ENCODE measurements at places on chromosomes 3 and 15.

- no peak for DNase-seq
Measured at GRCh38 chr3:73332558-73332957, 271.1 kb downstream of the EBLN2 start.

GRCh38 chr3:189202583-189202982 is 30.8 kb downstream of the TPRG1 start:
- no peak for DNase-seq

GRCh38 chr15:89855948-89856347 is 37.8 kb downstream of the AP3S2 start:
- no peak for DNase-seq

DNA sequence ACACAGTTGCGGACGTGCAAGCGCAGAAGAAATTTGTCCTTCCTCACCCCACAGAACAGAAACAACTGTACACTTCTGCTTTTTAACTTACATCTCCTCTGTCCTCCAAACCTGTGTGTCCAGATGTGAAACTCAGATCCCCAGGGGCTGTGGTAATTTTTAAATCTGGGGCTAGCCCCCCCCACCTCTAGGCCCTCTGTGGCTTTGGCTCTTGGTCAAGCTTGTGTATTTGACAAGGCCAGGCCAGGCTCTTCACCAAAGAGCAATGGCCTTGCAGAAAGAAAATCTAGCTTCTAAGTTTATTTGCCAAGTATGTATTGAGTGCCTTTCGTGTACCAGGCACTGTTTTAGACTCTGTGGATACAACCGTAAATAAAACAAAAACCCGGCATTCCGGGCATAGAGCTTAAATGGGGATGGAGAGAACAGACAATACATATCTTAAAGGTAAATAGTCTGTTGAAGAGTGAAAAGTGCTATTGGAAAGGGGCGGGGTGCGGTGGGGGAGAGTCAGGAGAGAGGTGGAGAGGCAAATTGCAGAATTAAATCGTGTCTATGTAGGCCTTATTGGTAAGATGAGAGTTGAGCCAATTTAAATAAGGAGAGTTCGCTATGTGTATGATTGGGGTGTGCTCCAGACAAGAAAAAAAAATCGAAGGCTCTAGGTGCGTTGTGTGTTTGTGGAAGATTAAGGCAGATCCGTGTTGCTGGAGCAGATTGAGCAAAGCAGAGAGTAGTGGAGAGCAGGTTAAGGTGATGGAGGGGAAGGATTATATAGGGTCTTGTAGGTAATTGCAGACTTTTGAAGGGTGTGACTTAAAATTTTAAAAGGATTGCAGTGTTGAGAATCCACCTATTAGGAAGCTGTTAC is 781 bp upstream of the DPH6 start:
- no peak for DNase-seq

- DNase-seq = no peak
Measured at GRCh38 chr3:87615506-87615905, 339.1 kb upstream of the POU1F1 start.

GRCh38 chr15:82298520-82298919 is 35.9 kb downstream of the SAXO2 start:
- peak; percentile 41 for DNase-seq

DNA sequence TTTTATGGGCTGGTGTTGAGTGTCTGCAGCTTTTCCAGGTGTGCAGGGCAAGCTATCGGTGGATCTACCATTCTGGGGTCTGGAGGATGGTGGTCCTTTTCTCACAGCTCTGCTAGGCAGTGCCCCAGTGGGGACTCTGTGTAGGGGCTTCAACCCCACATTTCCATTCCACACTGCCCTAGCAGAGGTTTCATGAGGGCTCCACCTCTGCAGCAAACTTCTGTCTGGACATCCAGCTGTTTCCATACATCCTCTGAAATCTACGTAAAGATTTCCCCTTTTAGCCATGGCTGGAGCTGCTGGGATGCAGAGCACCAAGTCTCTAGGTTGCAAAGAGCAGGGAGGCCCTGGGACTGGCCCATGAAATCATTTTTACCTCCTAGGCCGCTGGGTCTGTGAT is 11.6 kb downstream of the RFX7 start:
- no peak for DNase-seq

DNA sequence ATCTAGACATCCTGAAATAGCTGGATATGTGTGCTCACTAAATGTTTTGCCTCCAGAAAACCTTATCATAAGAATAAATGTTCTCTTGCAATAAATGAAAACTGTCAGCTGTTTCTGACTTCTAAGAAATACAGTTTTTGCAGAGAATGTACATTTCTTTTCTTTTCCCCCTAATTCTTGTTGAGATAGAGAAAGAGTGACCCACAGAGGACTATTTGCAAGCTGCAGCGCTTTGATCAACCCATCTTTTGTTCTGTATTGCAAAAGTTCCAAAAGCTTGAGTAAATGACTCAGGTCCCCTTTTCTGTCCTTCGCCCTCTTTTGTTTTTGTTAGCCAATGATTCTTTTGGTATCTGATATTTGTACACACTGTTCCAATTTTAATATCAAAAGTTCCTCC is 141.9 kb downstream of the BBX start:
- no peak for DNase-seq

DNA sequence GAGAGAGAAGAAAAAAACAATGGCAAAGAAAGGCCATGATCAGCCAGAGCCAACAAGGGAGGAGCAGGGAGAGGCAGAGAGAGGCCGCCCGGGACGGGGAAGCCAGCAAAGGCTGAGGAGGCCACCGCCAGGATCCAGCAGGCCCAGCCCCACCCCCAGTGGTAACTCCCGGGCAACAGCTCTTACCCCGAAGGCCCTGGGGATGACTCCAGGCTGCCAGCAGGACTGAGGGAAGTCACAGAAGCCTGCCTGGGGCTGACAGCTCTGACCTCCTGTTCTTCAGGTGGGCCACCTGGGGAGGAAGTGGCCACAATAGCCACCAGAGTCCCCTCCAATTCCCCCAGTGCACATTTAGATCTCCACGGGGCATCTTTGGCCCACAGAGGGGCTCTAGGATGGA is 184.3 kb upstream of the LINGO1 start:
- no peak for DNase-seq

DNA sequence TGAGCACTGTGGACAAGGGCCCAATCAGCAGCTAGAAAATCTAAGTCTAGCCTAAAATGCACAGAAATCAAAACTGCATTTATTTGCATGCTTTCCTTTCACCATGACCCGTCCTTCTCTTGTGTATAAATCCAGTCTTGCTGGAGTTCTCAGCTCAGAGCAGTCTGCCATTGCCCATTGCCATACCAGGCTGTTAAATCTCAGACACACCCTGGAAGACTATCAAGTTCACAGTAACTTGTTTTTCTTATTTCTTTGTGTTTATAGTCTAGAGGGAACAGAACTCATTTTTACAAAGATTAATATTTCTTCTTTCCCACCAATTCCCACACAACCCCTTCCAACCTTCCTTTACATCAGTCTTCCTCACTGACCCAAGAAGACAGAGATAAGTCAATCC is 85.9 kb downstream of the COL8A1 start:
- no peak for DNase-seq

- no peak for DNase-seq
Measured at GRCh38 chr15:62138124-62138523, 27.0 kb downstream of the C2CD4B start.

- peak; percentile 5 for DNase-seq
Measured at GRCh38 chr3:46674031-46674845, 19.2 kb downstream of the ALS2CL start.

DNA sequence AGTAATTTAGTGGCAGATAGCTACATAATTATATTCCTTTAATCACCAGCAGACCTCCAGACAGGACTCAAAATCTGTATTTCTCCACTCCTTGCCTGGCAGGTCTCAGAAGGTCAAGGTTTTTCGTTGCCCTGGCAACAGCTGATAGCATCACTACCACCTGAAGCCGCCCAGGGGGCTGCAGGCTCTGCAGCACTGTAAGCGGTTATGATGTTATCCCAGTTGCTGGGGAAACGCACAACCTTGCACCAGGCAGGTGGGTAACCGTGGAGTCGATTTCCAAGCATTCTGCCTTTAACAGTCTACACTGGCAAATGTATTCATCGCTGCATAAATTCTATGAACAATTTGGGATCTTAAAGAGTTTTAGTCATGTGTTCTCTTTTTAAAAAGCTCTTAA is 756.3 kb downstream of the NTRK3 start:
- no peak for DNase-seq

- no peak for DNase-seq
Measured at GRCh38 chr3:16013568-16013967, 160.9 kb upstream of the GALNT15 start.

GRCh38 chr3:40915346-40915865 is 283.9 kb upstream of the CTNNB1 start:
- DNase-seq = no peak

- no peak for DNase-seq
Measured at GRCh38 chr15:43280996-43281395, 14.3 kb upstream of the TGM5 start.

DNA sequence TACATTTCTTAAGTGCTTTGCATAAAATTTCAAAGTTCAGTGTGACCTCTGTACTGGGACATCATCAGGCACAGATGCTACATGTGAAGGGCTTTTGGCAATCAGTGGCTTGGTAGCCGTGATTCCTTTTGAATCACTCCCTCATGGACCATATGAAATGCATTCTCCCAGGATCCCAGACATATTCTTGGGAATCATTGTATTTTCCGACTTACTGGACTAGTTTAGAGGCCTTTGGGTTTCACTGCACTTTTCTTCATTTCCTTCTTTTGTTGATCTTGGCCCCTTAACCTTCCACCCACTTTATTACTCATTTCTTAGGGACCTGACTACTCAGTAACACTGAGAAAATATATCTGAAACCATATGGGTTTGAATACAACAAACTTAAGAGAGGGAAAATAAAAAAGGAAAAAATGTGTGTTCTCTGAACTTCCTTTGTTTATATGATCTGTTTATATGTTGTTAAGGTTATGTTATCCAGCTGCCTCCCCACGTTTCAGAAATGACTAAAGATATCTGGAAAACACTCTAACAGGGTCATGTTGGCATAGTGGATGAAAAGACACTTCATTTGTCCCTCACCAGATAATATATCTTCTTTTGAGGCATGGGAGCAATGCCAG is 35.1 kb downstream of the HMG20A start:
- DNase-seq = no peak

- DNase-seq = no peak
Measured at GRCh38 chr3:55376753-55377347, 110.3 kb downstream of the WNT5A start.

- no peak for DNase-seq
Measured at GRCh38 chr3:190645932-190646460, 132.1 kb downstream of the IL1RAP start.

GRCh38 chr15:43441316-43441715 is 51.6 kb downstream of the TP53BP1 start:
- DNase-seq = peak; percentile 63

DNA sequence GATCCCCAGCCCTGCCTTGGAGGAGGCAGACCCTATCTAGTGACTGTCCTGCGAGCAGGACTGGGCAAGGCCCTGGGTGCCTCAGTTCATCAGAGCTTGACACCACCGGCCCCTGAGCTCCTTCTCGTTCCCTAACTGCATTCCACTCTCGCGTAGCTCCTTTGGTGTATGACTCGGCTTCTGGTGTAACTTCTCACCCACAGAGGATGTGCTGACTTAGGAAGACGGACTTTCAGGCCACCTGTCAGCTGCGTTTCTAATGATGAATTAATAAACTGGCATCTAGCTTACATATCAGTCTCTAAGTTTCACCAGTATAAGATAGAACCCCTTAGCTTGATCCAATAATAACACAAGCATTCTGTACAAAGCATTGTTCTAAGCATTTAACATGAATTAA is 17.5 kb downstream of the ABCF3 start:
- DNase-seq = no peak

GRCh38 chr3:27345959-27346865 is 23.0 kb downstream of the NEK10 start:
- DNase-seq = no peak

DNA sequence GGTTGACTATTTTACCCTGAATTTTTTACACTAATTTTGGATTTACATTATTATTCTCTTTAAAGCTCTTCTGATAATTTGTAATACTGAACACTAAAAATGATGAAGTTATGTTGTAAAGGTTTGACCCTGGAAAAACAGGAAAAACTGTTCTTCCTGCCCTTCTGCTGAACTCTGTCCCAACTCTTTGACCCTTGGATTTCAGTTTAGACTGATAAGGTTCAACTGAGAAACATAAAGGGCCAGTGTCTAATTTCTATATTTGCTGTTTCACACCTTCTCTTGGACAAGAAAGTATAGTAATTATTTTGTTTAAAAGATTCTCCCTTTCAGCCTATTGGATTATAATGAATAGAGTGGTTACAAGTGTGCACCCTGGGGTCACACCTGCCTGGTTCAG is 12.8 kb upstream of the TMOD3 start:
- no peak for DNase-seq

DNA sequence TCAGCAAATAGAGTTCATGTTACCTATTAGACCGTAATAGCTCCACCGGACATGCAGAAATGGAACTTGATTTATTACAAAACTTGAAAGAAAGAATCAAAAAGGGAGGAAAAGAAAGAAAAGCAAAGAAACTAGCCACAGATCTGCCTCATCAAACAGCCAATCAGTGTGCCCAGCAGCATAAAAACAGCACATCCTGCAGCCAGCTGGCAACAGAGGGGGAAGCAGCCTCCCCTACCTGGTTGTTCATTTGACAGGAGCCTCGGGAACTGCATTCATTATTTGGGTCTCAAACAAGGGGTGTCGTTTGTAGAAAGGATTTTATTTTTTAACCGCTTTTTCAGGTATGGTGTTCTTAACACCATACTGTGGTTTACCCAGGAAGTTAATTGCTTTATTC is 181.5 kb upstream of the TOPAZ1 start:
- DNase-seq = no peak

DNA sequence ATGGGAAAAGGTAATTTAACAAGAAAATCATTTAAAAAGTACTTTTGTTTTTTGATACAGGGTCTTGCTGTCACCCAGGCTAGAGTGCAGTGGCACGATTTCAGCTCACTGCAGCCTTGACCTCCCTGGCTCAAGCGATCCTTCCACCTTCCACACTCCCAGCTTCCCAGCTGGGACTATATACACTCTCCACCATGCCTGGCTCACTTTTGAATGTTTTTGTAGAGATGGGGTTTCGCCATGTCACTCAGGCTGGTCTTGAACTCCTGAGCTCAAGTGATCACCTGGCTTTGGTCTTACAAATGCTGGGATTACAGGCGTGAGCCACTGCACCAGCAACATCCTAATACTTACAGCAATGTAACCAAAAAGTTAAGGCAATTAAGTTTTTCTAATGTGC is 3.5 kb upstream of the ZBTB11 start:
- no peak for DNase-seq

- no peak for DNase-seq
Measured at GRCh38 chr15:31455499-31455898, 128.9 kb downstream of the KLF13 start.
